PC-9 (cell line): ENCODE measurements at places on chromosomes 3 and 15. TPM values are rescaled to one million over a fixed set of nuclear protein-coding genes. Genes with fewer than 3 reads are reported as not detected.

DNA sequence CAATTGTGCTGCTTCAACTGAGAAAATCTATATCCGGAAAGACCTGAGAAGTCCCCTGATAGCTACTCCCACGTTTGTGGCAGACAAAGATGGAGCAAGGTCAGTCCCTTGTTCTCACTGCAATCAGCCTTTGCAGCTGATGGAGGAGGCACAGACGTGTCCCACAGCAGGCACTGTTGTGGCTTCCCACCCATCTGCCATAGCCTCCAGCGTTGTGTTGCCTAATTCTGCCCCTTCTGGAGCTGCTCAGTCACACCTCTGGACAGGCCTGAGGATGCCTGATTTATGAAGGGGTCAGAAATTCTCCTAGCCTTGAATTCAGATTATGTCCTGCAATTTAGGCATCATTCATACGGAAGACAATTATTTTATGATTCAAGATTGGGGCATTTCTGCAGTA, 41.9 kb downstream of the MRPS25 start:
- H3K36me3 ChIP-seq: peaks cover 22% of the 10 kb centered on the region
- H3K27ac ChIP-seq: no peak overlapping the region
- no peaks in the 10 kb centered on the region for H3K4me1 ChIP-seq
- DNase-seq: no peak

Gene REC114
- total RNA-seq: not detected in 2 replicates

DNA sequence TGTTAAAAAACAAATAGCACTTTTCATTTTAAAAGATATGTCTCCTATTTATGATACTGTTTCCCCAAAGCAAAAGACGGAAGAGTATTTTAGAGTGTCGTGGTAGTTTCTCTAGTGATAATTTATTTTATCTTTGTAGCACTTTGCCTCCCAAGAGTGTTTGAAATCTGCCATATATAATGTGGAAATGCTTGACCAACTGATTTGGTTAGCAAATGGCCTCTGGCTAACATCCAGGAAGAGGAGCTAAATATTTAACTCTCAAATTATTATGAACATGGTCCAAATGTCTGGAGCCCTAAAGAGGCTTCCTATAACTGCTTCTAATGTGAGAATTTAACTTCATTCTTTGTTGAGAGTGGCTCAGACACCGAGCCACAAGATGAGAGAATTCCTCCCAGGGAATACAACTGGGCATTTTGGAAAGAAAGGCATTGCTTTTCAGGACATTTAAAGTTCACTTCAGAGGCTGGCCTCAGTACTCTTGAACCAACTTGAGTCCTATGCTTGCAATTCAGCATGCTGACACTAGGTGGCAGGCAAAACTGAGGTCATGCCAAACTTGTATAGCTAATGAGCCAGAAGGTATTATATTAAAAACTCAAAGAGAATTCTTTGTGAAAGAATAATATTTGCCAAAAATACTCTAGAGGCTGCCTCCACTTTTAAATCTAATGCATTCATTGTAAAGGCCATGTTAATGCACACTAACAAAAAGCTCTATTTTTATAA, 104.5 kb downstream of the RARB start:
- DNase-seq: no peak
- H3K4me3 ChIP-seq: no peak overlapping the region
- H3K4me1 ChIP-seq: no peaks in the 10 kb centered on the region

GRCh38 chr15:63948971-63949370, 97.3 kb downstream of the DAPK2 start:
- no peak overlapping the region for H3K27ac ChIP-seq
- no peak for DNase-seq
- peaks cover 12% of the 10 kb centered on the region for H3K4me1 ChIP-seq
- no peak overlapping the region for H3K4me3 ChIP-seq
- H3K27me3 ChIP-seq: no peaks in the 10 kb centered on the region
- no peaks in the 10 kb centered on the region for H3K36me3 ChIP-seq

Gene TMIE
- 6.0 and 6.5 TPM in 2 replicates for total RNA-seq

Gene EIF4A2
- total RNA-seq: 446 and 618 TPM in 2 replicates

GRCh38 chr15:50883903-50884302, 24.6 kb upstream of the AP4E1 start:
- H3K4me3 ChIP-seq: no peak overlapping the region
- peak overlapping the region; percentile 68 for H3K27ac ChIP-seq
- peak; percentile 23 for DNase-seq
- H3K27me3 ChIP-seq: no peaks in the 10 kb centered on the region

DNA sequence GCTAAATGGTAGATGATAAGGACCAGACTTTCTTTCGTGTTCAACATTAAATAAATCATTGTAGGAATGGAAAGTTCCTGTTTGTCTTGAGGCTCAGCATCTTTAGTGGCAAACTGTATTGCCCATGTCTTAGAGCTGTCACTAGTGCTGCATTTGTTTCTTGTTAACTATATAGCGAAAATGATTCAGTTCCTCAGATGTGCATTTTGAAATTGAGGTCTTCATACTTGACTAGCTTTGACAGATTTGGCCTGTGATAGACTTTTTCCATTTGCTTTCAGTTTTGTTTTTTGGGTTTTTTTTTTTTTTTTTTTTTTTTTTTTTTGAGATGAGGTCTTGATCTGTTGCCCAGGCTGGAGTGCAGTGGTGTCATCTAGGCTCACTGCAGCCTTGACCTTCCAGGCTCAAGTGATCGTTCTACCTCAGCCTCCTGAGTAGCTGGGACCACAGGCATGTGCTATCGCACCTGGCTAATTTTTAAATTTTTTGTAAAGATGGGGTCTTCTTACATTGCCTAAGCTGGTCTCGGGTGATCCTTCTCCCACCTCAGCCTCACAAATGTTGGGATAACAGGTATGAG, 9.5 kb upstream of the RPLP1 start:
- H3K27ac ChIP-seq: no peak overlapping the region
- H3K4me3 ChIP-seq: no peak overlapping the region
- no peaks in the 10 kb centered on the region for H3K4me1 ChIP-seq
- no peak for DNase-seq

DNA sequence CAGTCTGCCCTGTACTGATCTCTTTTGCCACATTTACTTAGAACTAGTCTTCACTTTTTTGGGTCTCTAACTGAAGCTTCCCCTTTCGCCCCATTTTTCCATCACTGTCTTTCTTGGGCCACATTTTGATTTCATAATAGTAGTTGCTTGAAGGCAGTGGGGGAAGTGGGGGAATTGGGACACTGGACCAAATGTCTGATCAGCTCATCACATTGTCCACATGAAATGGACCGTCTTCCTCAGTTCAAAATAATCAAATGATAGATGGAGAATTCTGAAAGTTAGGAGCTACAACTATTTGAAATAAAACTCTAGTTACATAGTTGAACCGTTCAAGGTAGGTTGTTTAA, 747 bp downstream of the PDCD6IP start:
- H3K4me3 ChIP-seq: peak overlapping the region; percentile 93
- DNase-seq: no peak
- no peaks in the 10 kb centered on the region for H3K27me3 ChIP-seq
- H3K4me1 ChIP-seq: peaks cover 9% of the 10 kb centered on the region
